ENCODE measurements at places on chromosomes 6 and 20. TPM values are rescaled to one million over a fixed set of nuclear protein-coding genes. Genes with fewer than 3 reads are reported as not detected.

Gene ARMH2
- not detected for total RNA-seq

Gene SAMD10
- total RNA-seq, result 2.1 TPM

Gene GPANK1
- 13.1 TPM for total RNA-seq

Gene FILIP1
- total RNA-seq, result under 0.01 TPM

Gene PRRT1
- not detected for total RNA-seq
